ENCODE measurements at places on chromosomes 11 and 22.

DNA sequence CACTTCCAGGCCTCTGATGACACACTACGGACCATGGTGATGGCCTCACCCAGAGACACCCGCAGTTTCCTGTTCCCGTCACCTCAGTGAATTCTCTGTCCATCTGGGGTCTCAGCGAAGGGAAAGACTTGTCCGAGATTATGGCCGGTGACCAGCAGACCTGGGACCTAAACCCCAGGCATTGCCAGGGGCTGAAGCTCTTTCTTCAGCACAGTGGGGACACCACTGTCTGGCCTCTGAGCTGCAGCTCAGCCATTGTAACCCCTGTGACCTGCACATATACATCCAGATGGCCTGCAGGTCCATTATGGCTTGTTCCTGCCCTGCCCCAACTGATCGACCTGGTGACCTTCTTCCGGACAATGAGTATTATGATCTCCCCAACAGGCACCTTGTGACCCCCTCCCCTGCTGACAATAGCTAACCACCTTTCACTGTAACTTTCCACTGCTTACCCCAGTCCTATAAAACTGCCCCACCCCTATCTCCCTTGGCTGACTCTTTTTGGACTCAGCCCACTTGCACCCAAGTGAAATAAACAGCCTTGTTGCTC, 22.3 kb downstream of the CBX7 start:
- peaks cover 67% of the 10 kb centered on the region for H3K36me3 ChIP-seq
- H3K4me3 ChIP-seq, result no peak overlapping the region
- H3K27me3 ChIP-seq, result no peaks in the 10 kb centered on the region
- no peak overlapping the region for H3K27ac ChIP-seq

DNA sequence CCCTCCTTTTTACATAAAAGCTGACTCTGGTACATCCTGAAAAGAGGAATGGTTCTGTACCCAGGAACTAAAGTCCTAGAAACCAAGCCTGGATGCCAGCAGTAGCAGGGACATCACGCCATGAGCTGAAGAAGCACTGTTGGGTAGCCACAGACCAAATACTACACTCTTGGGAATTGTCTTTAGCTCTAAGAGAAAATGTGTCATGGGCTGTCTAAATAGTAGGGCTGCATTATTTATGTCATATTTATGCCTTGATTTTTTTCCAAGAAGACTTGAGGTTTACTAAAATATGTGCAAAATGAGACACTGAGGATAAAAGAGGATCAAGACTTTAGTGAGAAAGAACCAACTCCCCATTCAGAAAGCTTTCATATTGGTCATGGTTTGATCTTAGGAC, 213.6 kb downstream of the RAB38 start:
- H3K36me3 ChIP-seq, result no peaks in the 10 kb centered on the region
- H3K27me3 ChIP-seq, result no peaks in the 10 kb centered on the region
- no peak overlapping the region for H3K4me3 ChIP-seq
- H3K4me1 ChIP-seq, result no peaks in the 10 kb centered on the region
- H3K27ac ChIP-seq, result no peak overlapping the region

- no peaks in the 10 kb centered on the region for H3K27me3 ChIP-seq
- no peak overlapping the region for H3K4me3 ChIP-seq
- H3K36me3 ChIP-seq, result no peaks in the 10 kb centered on the region
- no peaks in the 10 kb centered on the region for H3K4me1 ChIP-seq
Observed at GRCh38 chr11:131157678-131158077, 212.7 kb upstream of the NTM start.

DNA sequence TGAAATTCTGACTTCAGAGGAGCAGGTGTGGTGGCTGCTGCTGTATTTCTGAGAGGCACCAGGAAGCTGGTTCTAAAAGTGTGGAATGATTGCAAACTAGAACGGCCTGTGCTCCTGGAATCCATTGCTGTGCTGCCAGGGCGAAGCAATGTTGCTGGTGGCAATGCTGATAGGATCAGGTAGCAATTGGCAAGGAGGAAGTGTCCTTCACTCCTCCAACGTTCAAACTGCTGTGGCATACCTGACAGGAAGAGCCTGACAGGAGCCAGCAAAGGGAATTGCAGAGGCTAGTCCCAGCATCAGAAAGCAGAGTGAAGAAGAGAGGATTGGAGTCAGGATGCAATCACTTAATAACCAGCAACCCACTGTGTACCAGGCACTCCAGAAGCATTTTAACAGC, 118.2 kb downstream of the FAR1 start:
- H3K27me3 ChIP-seq, result no peaks in the 10 kb centered on the region
- no peaks in the 10 kb centered on the region for H3K36me3 ChIP-seq
- H3K4me1 ChIP-seq, result no peaks in the 10 kb centered on the region
- no peak for DNase-seq
- no peak overlapping the region for H3K27ac ChIP-seq
- no peak overlapping the region for H3K4me3 ChIP-seq

GRCh38 chr22:33835265-33835664, 85.0 kb downstream of the LARGE1 start:
- no peak overlapping the region for H3K27ac ChIP-seq
- no peak for DNase-seq
- H3K36me3 ChIP-seq, result no peaks in the 10 kb centered on the region
- H3K27me3 ChIP-seq, result no peaks in the 10 kb centered on the region
- no peaks in the 10 kb centered on the region for H3K4me1 ChIP-seq

DNA sequence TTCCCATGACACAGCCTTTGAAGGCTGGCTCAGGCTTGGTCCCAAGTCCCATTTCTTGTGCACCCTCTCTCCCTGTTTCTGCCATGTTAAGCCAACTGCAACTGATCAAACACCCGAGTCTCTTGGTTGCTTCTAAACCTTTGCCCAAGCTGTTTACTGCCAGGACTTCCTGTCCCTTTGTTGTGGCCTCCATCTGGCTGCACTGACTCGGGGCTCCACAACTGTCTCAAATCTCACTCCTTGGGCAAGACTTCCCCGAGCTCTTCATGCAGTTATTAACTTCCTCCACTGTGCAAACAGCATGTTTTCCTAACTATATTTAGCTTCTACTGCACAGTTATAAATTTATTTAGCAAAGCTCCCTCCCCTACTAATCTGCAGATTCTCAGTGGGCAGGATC, 4.3 kb downstream of the VPREB1 start:
- no peaks in the 10 kb centered on the region for H3K36me3 ChIP-seq
- H3K27ac ChIP-seq, result no peak overlapping the region
- H3K4me1 ChIP-seq, result no peaks in the 10 kb centered on the region
- no peak overlapping the region for H3K4me3 ChIP-seq

- H3K4me1 ChIP-seq, result no peaks in the 10 kb centered on the region
- H3K27me3 ChIP-seq, result no peaks in the 10 kb centered on the region
- no peak for DNase-seq
- no peak overlapping the region for H3K27ac ChIP-seq
Observed at GRCh38 chr11:34613552-34614056, 7.3 kb upstream of the EHF start.

DNA sequence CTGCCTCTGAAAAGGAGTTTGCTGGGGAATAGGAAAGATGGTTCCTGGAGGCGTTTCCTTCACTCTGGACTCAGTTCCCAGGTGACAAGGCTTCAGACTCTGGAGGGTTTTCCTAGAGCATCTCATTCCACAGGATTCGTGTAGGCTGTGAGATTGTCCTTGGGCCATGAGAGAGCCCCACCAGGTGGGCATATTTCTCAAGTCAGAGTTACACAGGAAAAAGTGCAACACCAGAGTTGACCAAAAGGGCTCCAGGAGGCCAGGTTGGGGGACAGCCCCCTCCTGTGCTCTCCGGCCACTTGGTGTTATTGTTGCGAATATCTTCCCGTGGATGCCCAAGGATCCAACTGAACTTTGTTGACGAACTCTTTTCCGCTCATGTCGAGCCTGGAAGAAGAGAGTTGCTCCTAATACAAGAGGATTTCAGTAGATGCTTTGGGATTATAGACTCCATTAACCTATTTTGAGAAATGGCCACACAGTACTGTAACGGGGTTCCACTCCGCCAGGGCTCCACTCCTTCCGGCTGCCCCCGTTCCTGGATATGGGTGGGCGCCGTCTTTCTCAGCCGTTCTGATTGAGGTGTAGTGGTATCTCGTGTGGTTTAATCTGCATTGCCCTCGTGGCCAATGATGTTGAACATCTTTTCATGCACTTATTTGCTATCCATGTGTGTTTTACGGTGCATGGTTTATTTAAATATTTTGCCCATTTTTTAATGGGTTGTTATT, 580.3 kb downstream of the BRD1 start:
- H3K4me1 ChIP-seq, result no peaks in the 10 kb centered on the region
- no peaks in the 10 kb centered on the region for H3K36me3 ChIP-seq
- H3K4me3 ChIP-seq, result no peak overlapping the region
- H3K27me3 ChIP-seq, result no peaks in the 10 kb centered on the region

GRCh38 chr11:118521892-118522311, 5.4 kb upstream of the TTC36 start:
- no peak overlapping the region for H3K4me3 ChIP-seq
- H3K27ac ChIP-seq, result no peak overlapping the region
- H3K36me3 ChIP-seq, result peaks cover 79% of the 10 kb centered on the region
- no peaks in the 10 kb centered on the region for H3K4me1 ChIP-seq

DNA sequence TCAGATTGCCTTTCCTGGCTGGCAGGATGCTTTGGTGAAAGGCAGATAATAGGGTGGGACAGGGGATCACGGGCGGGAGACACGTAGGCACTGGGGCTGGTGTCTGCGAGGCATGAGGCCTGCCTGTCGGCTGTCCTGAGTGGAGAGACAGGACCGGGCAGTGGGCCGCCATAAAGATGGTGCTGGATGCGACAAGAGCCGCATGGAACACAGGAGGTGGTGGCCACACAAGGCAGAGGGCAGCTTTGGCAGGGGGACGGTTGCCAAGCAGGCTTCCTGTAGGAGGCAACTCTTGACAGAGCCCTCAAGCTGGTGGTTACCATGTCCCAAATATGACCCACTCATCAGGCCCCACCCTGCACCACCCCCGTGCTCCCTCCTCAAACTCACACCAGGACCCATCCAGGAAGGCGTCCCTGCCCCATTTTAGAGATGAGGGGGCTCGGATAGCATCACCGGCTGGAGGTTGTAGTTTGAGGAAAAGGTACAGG, 4.9 kb upstream of the PPARA start:
- H3K27ac ChIP-seq, result no peak overlapping the region
- no peak overlapping the region for H3K4me3 ChIP-seq
- H3K36me3 ChIP-seq, result no peaks in the 10 kb centered on the region
- H3K4me1 ChIP-seq, result peaks cover 8% of the 10 kb centered on the region
- no peak for DNase-seq

DNA sequence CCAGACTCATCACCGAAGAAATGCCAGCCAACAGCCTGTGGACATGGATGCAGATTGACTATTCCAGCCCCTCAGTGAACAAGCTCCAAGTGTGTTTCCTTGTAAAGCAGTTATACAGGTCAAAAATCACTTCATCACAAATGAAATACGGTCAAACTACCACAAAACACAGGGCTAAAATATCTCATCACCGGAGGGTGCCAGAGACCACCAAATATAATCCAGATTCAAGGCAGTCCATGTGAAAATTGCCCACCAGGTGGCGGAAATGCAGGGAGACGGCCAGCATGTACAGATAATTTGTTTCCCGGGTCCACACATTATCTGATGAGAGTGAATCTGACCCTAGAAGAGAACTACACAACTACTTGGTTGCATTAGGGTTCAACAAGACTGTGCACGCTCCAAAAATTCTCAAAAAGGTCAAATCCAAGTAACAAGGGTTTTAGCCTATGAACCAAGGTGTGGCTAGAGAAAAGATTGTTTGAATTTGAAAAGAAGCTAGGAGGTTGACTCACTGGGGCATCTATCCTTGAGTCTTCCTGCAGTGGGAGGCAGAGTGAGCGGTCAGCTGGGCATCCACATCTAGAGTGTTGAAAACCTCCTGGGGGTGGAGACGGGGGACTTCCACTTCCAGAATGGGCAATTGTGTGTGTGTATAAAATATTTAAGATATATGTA, 71.7 kb downstream of the IGLL5 start:
- H3K27me3 ChIP-seq, result no peaks in the 10 kb centered on the region
- DNase-seq, result peak; percentile 51
- no peaks in the 10 kb centered on the region for H3K4me1 ChIP-seq
- no peaks in the 10 kb centered on the region for H3K36me3 ChIP-seq
- no peak overlapping the region for H3K4me3 ChIP-seq
- no peak overlapping the region for H3K27ac ChIP-seq

DNA sequence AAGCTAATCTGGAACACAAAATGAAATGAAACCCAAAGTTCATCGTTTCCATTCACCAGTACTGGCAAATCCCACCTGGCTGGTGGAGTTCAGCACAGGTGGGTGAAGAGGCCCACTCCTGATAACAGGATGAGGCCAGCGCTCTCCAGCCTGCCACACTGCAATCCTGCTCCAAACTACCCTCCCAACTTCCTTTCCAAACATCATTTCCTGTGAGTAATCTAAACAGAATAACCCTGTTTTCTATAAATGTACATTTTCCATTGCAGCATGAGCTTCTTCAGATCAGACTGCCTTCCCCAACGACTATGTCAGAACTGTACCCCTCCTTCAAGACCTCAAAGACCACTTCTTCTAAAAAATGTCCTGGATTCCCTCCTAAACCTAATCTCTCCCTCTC, 15.9 kb upstream of the NFRKB start:
- H3K27me3 ChIP-seq, result no peaks in the 10 kb centered on the region
- no peaks in the 10 kb centered on the region for H3K4me1 ChIP-seq
- no peak overlapping the region for H3K27ac ChIP-seq
- no peak for DNase-seq

- peaks cover 20% of the 10 kb centered on the region for H3K4me1 ChIP-seq
- no peaks in the 10 kb centered on the region for H3K27me3 ChIP-seq
- no peak overlapping the region for H3K27ac ChIP-seq
- no peaks in the 10 kb centered on the region for H3K36me3 ChIP-seq
- peak overlapping the region; percentile 54 for H3K4me3 ChIP-seq
Observed at GRCh38 chr22:20298803-20299745, 20.8 kb downstream of the DGCR6L start.

DNA sequence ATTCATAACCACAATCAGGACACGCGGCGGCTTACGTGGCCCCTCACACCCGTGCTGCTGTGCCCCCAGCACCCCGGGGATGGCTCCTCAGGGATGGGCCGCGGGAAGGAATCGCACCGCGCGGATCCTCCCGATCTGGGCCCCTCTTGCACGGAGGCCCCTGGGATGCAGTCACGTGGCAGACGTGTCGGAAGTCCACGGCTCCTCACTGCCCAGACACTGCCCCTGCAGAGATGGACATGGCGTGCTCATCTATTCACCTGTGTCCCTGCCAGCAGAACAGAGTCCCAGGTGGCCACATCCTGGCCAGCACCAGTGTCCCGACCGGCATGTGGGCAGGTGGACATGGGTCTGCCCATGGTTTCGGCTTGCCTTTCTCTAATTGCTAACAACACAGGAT, 12.8 kb downstream of the MOB2 start:
- H3K27me3 ChIP-seq, result no peaks in the 10 kb centered on the region
- H3K4me3 ChIP-seq, result no peak overlapping the region
- H3K4me1 ChIP-seq, result peaks cover 10% of the 10 kb centered on the region
- no peak for DNase-seq
- peaks cover 83% of the 10 kb centered on the region for H3K36me3 ChIP-seq
